ENCODE measurements at places on chromosomes 7 and 10.
A peak's percentile ranks its signal among the peaks of the same experiment; 100 is the strongest.

DNA sequence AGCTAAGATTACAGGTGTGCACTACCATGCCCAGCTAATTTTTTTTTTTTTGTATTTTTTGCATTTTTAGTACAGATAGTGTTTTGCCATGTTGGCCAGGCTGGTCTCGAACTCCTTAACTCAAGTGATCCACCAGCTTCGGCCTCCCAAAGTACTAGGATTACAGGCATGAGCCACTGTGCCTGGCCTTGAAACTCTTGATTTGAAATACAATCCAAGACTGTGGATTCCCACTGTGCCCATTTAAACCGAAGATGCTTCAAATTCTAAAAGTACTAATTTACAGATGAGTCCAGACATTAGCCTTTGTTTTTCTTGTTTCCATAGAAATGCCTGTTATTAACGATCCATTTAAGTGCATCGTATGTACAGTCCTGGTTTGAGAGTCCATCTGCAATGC, 130.9 kb downstream of the CACNA2D1 start:
- no peak for DNase-seq

- DNase-seq: no peak
Measured at GRCh38 chr7:45225948-45226335, 68.4 kb downstream of the RAMP3 start.

- DNase-seq: no peak
Measured at GRCh38 chr10:60757420-60757895, 20.8 kb upstream of the CDK1 start.

DNA sequence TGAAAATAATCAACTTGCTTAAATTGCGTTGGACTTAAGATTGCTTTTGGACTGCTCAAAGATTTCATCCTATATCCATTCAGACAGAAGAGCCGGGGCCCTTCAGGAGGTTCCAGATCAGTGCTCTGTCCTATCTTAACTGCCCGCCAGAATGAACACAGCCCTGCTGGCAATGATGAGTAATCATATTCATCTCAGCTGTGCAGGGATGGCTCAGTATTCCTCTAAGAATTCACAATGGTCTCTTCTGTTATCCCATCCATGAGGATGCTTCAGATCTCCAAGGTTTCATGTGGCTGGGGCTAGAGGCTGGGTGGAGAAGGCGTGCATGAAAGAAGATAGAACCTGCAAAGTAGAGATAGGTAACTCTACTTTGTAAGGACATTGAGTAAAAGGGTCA, 80.0 kb upstream of the NPVF start:
- no peak for DNase-seq

- DNase-seq: no peak
Measured at GRCh38 chr7:118642396-118642795, 417.9 kb downstream of the ANKRD7 start.

GRCh38 chr7:25389489-25390106, 161.3 kb upstream of the NPVF start:
- peak; percentile 68 for DNase-seq

DNA sequence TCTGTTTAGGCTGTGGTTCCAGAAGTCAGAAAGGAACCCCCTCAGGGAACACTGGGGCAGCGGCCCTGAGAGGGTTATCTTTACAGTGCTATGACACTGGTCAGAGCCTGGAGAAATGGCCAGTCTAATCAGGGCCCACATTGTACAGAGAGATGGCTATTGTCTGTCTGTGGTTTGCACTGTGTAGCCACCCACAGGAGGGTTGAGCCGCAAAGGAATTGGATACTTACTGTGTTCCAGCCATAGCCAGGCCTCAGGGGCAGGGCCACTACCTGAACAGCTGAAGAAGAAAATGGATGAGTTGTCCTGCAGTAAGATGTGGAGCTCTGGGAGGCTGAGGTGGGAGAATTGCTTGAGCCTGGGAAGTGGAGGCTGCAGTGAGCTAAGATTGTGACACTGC, 47.5 kb upstream of the PODXL start:
- DNase-seq: no peak

- no peak for DNase-seq
Measured at GRCh38 chr7:135355377-135356048, 121.9 kb downstream of the STRA8 start.

DNA sequence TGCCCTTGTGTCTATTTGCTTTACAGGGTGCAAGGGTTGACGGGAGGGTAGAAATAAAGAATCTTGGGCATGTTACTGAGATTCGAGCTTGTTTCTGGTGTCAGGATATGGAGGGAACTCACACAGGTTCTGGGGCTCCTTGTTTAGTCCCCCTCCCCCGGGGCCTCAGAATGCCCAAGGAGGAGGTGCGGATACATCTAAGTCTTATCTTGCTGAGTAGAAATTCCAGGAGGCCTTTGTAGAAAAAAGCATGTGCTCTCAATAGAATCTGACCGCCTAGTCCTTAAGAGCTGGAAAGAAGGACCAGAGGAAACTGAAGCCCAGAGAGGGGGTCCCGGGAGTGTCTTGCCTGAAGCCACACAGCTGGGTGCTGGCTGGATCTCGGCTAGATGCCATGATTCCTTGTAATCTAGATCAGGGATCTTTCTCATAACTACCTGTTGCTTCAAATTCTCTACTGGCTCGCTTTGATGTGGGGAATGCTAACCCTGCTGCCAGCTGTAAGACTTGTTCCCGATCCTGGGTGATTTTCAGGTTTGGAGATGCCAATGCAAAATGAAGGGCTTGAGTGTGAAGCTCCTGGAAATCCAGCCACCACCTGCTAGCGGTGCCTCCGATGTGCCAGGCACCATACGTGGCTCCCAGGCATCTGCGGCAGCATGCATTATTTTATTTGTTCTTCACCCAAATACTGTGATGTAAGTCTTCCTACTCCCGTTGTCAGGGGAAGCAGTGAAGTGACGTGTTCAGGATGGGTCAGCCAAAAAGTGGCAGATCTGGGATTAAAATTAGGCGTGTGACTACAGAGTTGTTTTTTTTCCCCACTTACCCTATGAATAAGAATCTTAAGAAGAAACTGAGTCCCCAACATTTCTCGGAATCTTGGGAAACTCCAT, 226.0 kb downstream of the TCF7L2 start:
- DNase-seq: no peak

DNA sequence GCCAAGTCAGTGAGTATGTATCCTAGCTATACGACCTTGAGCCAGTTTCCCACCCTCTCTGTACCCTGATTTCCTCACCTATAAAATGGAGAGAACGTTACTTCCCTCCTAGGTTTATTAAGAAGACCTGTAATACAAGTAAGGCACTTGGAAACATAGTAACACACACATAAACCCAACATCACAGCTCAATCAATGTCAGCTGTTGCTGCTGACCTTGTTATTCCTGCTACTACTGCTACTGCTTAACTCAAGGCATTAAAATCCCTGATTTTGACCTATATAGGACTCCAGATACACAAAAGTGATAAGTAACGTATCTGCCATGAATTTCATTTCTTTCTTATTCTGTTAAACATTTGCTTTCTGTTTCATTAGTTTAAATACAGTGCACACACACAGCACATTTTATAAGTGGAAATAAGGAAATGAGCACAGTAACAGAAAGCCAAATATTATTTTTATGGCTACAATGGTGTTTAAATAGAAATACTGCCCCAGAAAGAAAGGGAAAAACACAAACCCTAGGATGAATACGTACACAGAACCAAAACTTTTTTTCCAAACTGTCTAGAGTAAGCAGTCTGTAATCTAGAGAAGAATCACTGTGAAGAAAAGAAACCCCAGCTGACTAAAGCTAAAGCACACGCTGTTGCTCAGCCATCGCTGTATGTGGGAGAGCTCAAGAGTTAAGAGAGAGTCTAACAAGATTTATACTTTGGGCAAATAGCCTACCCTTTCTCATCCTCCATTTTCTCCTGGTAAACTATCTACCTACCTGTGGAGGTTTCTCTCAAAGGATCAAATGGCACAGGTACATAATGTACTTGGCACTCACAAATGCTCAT, 19.0 kb downstream of the NAPEPLD start:
- DNase-seq: no peak

DNA sequence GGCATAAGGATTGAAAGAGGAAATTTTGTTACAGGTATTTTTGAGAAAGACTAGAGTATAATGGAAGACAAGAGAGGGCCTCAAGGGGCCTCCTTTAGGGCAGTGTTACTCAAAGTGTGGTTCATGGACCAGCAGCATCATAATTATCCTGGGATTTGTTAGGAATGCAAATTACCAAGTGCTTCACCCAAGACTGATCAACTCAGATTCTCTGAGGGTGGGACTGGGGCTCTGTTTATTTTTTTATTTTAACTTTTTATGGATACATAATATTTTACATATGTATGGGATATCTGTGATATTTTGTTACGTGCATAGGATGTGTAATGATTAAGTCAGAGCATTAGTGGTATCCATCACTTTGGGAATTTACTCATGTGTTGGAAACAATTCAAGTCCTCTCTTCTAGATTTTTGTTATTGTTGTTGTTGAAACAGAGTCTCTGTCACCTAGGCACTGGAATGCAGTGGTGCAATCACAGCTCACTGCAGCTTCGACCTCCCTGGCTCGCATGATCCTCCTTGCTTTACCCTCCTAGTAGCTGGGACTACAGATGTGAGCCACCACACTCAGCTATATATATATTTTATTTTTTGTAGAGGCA, 2.2 kb upstream of the KCTD7 start:
- peak; percentile 90 for DNase-seq

DNA sequence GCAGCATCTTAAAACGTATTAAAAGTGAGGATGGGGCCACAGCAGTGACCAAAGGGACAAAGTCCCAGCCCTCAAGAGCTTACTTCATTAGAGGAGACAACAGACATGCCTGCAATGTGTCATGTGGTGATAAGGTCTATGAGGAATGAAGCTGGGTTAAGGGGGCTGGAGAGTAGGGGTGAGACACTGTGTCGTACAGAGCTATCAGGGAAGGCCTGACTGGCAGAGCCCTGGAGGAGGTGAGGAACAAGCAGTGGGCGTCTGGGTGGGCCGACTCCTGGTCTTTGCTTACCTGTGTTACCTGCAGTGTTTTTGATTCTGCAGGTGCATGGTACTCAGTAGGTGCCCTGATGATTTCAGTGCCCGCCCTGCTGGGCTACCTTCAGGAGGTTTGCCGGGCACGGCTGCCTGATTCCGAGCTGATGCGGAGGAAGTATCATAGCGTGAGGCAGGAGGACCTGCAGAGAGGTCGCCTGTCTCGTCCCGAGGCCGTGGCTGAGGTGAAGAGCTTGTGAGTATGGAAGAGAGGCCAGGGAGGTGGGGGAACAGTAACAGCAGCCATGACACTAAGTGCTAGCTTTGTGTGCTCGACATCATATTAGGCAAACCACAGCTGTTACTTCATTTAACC, 7.6 kb downstream of the ZFYVE27 start:
- no peak for DNase-seq

DNA sequence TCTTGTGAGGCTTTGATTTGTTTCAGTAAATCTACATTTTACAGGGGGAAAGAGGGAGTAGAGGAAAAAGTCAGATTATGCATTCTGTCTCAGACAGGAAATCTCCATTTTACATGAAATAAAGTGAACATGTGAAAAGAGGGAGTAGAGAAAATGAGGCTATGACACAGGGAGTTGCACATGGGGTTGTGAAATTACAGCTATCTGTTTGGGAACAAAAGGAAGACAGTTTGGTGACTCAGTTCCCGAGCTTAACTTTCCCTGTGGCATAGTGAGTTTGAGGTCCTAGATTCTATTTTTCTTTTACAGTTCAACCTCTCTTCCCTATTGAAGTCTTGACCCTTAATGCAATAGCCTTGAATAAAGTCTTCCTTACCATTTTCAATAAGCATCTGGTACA, 63.2 kb upstream of the AGR3 start:
- no peak for DNase-seq

DNA sequence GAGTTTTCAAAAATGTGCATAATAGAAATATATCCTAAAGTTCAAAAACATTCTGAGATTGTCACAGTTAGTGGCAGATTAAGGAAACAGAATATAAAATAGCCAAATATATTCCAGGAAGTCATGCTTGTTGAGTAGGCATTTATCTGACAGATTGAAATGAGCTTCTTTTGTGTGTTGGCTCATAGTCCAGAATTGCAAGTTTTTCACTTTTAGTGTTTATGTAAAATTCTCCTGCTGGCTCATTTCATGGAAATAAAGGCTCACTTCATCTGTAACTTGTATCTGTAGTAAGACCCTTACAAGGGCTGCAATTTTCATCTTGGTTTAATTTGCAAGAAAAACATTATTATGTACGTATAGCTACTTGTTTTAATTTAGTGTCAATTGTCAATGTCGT, 93.5 kb downstream of the MCU start:
- DNase-seq: no peak

GRCh38 chr10:64113375-64113774, 592.2 kb downstream of the REEP3 start:
- no peak for DNase-seq

DNA sequence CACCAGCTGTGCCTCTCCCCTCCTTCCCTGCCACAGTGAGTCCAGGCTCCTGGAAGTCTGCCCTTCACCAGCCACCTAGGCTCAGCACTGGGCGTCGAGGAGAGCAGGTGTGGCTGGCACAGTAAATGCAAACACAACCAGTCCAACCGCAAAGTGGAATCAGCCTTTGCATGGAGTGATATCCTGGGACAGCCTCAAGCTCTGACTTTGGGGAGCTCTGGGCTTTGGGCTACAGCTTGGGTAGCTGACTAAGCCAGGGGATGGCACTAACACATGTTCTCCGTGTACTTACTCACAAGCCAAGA, 312.4 kb downstream of the KCNMA1 start:
- no peak for DNase-seq

DNA sequence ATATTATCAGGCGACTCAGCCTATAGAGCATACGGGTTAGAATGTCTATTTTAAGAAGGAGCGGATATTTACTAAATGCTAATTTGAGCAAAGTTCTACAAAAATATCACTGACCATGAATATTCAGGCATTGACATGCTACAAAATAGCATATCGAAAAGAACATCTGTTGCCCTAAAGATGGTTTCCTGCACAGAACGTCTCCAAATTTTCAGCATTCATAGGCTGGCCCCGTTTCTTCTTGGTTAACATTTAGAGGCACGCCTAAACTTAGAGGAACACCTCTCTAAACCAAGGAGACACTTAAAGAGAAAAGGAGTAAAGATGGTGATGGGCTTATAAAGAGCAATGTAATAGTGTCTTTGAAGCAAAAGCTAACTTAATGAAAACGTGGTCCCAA, 1.3 kb upstream of the MINPP1 start:
- DNase-seq: no peak

DNA sequence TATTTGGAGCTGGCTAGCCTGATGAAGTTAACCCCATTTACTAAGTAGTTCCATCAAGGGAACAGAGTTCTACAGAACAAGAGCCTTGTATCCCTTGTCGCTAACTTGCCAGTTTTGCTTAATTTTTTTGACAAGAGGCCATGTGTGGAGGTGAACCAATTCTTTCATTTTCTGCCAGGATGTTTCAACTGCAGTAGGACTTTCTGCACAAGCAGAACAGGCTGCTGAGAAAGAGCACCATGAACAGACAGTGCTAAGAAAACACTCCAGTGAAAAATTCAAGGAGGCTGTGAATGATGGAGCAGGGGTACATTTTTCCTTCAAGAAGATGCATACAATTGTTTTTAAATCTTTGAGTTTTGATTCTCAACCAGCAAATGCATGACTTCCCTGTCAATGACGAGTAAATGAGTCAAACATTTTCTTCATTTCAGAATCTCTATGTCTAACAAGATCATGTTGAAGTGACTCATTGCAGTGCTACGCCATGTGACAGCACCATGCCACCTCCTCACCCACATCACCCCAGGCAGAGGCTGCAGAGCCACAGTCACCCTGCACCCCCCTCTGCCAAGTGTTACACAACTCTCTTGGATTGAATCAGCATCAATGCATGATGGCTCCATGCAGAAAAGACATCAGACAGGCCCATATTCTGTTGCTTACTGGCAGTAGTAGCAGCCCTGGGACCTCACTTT, 193.1 kb downstream of the COBL start:
- peak; percentile 97 for DNase-seq
